ENCODE measurements at places on chromosomes 4 and X.

DNA sequence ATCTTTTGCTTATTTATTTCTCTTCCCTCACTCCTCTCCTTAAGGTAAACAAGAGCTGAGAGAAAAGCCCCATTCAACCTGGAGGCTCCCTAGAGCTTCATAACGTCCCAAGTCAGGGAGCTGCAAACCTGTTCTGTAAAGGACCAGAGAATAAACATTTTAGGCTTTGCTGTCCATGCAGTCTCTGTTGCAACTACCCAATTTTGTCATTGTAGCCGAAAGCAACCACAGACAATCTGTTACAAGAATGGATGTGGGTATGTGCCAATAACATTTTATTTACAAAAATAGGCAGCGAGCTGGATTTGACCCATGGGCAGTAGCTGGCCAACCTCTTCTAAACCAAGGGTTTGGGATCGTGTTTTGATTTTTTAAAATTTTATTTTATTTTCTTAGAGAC is 71.3 kb upstream of the TBL1X start:
- no peak for DNase-seq

DNA sequence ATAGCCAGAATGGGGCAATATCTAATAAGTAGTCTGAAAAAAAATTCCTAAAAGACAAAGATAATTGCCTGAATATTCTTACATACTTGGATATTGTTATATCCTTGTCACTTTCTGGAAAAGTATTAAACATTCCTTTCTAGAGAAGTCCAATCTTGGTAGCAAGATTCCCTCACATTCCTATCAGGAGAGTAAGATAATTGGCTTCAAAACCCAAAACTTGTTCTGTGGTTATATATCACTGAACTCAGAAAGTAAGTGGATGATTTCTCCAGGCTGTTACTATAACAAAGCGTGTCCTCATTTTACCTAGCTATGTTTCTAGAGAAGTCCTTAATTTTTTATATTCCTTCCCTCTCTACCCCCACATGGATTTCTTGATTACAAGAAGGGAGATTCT is 46.0 kb upstream of the TEX13A start:
- DNase-seq, result no peak

- DNase-seq, result no peak
Measured at GRCh38 chr4:109275066-109275745, 27.3 kb downstream of the COL25A1 start.

DNA sequence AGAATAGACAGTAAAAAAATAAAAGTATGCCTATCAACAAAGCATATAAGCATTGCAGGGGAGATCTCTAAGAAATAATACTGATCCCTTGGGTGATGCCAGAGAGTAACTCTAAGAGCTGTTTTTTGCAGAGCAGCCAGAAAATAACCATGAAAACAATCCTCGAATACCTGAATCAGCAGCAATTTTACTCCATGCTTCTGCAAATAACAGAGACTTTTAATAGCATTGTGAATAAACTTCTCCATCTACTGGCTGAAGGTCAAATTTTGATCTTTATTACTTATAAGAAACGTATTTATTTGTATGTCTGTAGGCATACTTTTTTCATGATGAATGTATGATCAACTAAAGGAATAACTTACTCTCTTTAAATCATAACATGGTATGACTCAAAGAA is 334.5 kb downstream of the GALNTL6 start:
- DNase-seq, result no peak

Data from GM06990 (cell line).